ENCODE measurements at places on chromosomes 7 and 10.

GRCh38 chr10:30098629-30099028, 39.2 kb upstream of the JCAD start:
- DNase-seq: peak; percentile 83

DNA sequence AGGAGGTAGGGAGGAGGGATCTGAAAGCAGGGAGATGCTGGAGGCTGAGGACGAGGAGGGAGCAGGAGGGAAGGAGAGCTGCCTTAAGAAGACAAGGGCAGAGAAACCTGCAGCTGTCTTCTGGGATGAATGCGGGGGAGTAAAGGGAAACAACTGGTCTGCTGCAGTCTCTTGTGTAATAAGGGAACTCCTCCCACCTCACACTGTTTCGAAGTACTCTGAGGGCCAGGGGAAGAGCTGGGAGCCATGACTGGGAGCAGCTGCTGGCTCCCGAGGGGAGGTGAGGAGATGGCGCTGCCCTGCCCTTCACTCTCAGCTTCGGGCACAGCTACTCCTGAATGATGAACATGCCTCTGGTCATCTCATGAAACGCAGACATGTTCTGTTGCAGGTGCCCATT, 65.1 kb downstream of the CLEC2L start:
- peak; percentile 41 for DNase-seq

DNA sequence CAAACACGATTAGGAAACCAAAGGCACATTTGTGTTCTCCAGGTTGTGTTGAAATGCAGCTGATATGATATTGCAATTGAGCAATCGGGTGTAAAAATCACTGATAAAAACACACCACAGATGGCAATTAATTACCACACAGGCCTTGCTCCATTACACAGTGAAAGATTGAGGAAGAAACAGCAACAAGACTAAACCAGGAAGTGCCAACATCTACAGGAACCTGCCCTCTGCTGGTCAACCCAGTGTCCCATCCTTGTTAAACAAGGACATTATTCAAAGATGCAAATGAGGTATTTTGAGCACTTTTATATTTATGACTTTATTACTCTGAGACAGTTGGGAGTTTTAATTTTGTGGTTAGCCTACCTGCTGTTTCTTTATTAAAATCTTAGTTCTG, 765.6 kb upstream of the GHITM start:
- no peak for DNase-seq

- no peak for DNase-seq
Observed at GRCh38 chr10:71708301-71708703, 11.3 kb downstream of the C10orf105 start.

DNA sequence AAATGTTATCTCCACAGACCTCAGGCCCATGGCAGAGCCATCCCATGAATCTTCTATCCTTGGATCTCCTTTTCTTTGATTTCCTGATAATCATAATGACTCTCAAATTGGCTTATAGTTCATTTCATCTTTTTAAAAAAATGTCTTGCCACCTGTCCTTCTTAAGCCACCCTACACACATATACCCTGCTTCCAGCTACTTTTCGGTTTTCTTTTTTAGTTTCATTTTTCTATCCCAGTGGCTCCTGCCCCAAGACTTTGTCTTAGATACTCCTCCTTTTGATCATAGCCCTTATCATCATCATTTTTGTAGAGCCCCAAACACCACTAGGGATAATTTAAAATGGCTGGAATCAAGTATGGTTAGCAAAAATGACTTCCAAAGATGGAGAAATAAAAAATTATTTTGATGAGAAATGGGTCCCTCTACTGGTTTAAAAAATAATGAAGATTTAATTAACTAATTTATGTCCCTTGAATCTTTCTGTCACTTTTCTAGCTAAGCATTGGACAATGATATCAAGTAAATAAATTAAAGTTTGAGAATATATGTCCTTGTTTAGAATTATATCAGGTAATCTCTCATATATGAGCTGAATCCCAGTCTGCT, 277.3 kb upstream of the SEMA3D start:
- DNase-seq: peak; percentile 19
